ENCODE measurements at places on chromosomes 3 and 15.

DNA sequence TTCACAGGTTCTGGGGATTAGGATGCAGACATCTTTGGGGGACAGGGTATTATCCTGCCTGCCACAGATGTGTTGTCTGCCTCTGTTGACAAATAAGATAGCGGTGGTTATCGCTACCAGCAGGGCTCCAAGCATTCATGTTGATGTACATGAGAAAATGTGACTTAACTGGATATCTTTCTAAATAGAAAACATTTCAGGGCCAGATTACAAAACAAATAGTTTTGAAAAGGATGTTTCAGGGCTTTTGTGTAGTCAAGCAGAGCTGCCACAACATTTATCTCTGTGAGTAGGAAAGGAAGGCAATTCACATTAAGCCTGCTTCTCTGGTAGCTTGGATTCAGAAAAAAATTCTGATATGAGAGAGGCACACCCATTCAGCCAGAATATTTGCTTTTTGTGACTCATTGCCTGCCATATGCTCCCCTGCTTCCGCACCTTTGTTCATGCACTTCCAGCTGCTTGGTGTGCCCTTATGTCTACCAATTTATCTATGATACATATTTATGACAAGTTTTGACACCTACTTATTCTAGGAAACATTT, 22.8 kb downstream of the PLS1 start:
- DNase-seq, result peak; percentile 90

- no peak for DNase-seq
These were observed 129.2 kb upstream of the IL12A start for GRCh38 chr3:159859424-159859823.

- DNase-seq, result no peak
These were observed 204.8 kb downstream of the CDIN1 start for GRCh38 chr15:36784098-36784670.

DNA sequence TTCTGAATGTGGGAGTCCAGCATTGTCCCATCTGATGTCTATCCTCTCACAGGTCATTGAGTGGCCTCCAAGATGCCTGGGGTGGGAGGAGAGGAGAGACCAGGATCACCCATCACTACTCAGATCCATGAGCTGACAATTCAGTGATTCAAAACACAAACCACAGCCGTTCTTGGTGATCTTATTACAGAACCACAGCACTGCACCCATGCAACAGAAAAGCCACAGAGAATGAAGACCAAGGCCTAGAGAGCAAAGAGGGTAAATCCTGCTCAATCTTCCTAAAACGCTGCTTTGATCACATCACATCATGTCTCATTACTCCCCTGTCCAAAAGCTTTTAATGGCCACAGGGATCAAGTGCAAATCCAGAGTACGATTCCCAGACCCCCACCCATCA, 23.5 kb downstream of the ANP32A start:
- no peak for DNase-seq

DNA sequence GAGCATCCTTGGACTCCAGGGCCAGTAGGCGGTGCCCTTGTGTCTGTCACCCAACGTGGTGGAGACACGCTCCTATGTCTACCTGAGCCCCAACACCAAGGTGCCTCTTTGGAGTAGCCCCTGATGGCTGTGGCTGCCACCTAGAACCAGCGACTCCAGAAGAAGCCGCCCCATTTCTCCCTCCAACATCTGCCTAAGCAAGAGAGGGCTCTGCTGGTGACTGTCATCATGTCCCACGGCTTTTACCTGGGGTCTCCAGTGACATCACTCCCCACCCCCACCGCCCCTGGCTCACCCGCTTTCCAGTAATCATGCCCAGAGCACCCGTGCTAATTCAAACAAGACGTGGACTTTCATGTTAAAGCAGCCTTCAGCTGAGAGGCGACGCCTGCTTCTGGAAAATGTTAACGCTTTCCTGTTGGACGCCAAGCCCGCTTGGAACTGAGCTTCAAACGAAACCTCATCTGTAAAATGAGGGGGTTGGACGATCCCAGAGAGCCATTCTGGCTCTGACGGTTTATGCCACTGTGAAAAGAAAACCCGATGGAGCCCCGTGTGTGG, 57.0 kb downstream of the ISG20 start:
- no peak for DNase-seq

- DNase-seq, result no peak
These were observed 666 bp upstream of the FAM219B start for GRCh38 chr15:74907163-74907870.

GRCh38 chr15:64604319-64604718, 143.9 kb downstream of the ZNF609 start:
- DNase-seq, result no peak

DNA sequence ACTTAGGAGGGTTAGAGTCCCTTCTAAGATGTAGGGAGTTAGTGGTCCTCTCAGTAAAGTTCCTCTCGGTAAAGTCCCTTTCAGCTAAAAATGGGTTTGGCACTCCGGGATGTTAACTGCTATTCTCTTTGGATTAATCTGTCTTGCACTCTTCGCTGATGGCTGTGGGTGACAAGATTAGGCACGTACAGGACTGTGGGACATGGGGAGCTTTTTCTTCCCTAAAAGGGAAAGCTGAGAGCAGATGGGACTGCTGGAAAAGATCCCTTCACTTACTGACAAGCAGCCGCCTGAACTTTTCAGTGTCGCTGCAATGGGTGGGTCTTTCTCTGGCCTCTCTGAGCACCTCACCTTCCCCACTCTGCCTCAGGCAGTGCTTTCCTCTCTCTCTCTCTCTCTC, 16.4 kb upstream of the HHATL start:
- no peak for DNase-seq

- DNase-seq, result no peak
These were observed 230.6 kb upstream of the PEX5L start for GRCh38 chr3:180267202-180267843.

GRCh38 chr15:96274698-96275097, 55.8 kb upstream of the NR2F2 start:
- no peak for DNase-seq

DNA sequence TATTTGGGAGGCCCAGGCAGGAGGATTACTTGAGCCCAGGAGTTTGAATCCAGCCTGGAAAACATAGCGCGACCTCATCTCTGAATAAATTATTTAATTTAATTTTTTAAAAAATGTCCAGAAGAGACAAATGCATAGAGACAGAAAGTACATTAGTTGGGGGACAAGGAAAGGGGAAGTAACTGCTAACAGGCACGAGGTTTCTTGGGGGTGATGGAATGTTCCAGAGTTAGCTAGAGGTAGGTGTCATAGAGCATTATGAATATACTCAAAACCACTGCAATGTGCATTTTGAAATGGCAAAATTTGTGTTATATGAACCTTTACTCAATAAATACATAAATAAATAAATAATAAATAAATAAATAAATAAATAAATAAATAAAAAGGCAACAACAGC, 31.7 kb upstream of the CYP11A1 start:
- DNase-seq, result no peak

DNA sequence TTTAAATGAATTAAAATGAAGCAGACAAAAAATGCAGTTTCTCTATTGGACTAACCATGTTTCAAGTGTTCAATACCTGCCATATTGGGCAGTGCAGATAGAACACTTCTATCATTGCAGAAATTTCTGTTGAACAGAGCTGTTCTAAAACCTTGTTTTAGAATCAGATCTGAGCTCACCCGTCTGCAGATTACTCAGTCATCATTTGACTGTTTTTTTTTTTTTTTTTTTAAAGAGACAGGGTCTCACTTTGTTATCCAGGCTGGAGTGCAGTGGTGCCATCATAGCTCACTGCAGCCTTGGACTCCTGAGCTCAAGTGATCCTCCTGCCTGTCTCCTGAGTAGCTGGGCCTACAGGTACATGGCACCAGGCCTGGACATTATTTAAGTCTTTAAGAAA, 128.7 kb downstream of the APBA2 start:
- no peak for DNase-seq

DNA sequence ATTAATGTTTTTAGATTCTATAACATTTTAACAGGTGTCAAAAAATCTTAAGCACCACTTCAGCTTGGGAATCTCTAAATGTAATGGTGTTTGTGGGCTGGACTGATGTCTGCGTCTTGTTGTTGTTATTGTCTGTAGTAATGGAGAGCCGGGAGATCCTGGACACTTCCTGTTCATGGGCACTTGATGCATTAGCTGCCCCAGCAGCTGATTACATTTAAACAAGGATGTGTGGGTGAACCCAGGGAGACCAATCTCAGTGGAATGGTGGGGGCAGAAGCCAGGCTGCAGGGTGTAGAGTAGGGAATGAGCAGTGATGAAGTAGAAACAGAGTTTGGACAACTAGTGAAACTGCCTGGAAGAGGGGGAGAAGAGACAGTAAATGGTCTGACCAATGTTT, 7.8 kb downstream of the CCR5AS start:
- DNase-seq, result no peak

DNA sequence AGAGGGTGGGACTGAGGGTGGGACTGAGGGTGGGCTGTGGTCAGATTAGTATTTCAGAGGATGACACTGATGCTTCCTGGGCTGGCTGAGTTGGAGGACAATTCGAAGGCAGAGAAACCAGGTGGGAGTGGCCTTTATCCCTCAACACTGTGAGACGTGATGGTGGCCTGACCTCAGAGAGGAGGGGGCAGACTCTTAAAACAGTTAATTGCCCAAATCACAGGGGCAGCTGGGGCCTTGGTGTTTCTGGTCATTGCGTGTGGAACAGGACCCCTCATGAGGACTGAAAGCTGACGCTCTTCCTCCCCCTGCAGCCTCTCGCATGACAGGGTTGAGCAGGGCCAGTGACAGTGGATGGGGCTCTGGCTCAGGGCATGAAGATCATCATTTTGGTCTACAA, 18.7 kb downstream of the DNASE1L3 start:
- DNase-seq, result no peak

DNA sequence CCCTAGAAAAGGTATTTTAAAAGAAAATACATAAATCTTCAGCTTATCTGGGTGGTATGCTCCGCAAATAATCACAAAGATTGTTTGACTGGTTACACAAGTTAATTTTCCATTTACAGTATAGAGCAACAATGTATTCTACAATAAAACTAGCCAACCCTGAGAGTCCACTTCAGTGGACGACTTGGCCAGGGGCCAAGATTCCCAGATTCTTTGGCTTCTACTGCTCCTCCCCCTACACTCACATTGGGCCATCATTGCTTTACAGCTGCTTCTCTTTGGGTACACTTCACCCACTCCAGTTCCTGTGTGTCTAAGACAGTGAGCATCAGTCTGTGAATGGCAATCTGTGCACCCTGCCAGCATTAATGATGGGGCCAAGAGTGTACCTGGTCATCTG, 17.2 kb upstream of the PRICKLE2 start:
- no peak for DNase-seq

- no peak for DNase-seq
These were observed 672.3 kb downstream of the FHIT start for GRCh38 chr3:60578936-60579335.

DNA sequence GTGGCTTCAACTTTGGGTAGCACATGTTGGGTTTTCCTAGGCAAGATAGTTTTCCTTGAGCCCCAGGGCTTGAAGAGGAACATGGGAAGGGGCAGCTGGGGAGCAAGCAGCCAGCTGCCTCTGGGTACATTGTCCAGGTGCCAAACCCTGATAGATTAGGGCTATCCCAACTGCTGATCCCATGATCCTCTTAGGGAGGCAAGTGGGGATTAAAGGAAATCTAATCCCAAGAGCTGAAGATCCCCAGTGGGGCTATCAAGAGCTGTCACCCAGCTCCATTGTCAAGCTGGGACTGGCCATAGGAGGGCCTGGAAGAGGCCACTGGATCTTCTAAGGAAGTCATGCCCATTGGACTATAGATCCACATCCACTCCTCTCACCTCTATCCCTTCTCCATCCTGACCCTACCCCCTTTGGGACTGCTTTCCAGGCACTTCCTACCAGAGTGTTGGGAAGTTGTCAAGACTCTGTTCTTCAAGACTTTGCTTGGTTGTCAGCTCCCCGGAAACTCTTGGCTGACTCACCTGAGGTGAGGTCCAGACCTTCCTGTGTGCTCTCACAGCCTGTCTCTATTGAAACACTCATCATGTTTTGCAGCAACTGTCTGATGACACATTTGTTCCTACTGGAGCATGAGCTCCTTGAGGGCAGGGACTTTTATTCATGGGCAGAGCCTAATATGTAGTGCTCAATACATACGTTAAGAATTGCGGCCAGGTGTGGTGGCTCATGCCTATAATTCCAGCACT, 5.9 kb downstream of the CAMK2N2 start:
- DNase-seq, result no peak

GRCh38 chr15:76298986-76299385, 12.3 kb downstream of the ETFA start:
- DNase-seq, result no peak

DNA sequence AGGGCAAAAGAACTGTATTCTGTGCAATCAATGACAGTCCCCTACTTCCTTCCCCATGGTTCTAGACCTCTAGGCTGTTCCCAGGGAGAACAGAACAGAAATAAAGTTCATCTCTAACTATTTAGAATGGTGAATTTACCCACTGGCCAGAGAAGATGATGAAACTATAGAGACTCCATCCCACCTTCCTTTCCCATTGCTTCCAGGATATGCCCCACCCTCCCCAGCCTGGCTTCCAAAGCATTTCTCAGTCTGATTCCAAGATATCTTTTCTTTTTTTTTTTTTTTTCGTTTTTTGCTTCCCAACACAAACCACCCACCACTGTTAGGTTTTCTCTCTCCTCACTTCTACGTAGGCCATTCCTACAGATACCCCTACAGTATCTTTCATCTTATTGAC, 25.1 kb upstream of the SMAD3 start:
- DNase-seq, result no peak

GRCh38 chr3:38473229-38473628, 19.5 kb downstream of the ACVR2B start:
- DNase-seq, result peak; percentile 60

GRCh38 chr3:183816681-183817510, 8.5 kb downstream of the MAP6D1 start:
- DNase-seq, result no peak

DNA sequence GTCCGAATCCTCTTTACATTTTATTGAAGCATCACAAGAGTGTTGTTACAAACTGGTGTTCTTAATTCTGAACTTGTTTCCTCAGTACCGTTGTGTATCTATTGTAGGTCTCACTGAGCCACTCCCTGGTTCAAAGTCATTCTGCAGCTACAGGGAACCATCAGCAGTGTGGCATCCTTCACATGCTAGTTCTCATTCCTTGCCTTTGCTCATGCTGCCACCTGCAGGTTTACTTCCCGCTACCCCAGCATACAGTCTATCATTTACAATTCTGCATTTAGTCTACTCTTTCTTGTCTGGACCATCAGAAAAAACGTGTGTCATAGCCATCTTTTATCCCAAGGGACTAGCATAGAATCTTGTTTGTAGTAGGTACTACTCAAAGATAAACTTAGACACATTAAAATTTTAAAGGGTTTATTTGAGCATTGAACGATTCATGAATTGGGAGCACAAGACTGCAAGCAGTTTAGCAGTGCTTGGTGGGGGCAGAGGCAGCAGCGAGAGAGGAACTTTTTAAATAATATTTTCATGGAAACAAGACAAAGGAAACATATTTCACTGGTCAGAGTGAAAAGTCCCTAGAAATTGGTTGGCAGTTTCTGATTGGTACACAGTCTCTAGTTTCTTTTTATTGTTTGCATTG, 402.1 kb downstream of the CADM2 start:
- DNase-seq, result peak; percentile 21

Measured in NCI-H2029 (cell line).